ENCODE measurements at places on chromosomes 6 and 20. TPM values are rescaled to one million over a fixed set of nuclear protein-coding genes. Genes with fewer than 3 reads are reported as not detected.

GRCh38 chr6:2920671-2921112 is 17.6 kb upstream of the SERPINB9 start:
- DNase-seq: no peak

- no peak for DNase-seq
Observed at GRCh38 chr20:5886788-5887187, 63.5 kb downstream of the TRMT6 start.

DNA sequence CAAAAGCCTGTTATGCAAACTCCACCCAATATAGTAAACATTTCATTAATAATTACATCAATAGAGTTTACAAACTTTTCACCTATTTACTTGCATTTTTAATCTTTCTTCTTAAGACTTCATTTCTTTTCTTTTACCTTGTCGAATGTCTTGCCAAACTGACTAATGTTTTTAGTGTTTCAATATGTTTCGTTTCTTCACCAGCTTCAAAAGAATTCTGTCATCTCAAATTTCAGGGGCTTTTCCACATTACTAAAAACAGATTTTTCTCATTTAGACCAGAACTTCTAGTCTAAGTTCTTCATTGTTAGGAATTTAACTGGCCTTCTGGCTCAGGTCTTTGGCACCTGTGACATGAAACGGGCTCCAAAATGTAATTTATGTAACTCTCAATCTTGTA is 196.5 kb downstream of the ARHGAP18 start:
- DNase-seq: no peak

DNA sequence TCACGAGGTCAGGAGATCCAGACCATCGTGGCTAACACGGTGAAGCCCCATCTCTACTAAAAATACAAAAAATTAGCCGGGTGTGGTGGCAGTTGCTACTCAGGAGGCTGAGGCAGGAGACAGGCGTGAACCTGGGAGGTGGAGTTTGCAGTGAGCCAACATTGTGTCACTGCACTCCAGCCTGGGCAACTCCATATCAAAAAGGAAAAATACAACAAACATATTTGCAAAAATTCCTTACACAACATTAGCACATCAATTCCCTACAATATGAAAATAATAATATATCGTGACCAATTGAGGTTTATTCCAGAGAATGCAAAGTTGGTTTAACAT is 38.8 kb upstream of the PLEKHG1 start:
- no peak for DNase-seq

DNA sequence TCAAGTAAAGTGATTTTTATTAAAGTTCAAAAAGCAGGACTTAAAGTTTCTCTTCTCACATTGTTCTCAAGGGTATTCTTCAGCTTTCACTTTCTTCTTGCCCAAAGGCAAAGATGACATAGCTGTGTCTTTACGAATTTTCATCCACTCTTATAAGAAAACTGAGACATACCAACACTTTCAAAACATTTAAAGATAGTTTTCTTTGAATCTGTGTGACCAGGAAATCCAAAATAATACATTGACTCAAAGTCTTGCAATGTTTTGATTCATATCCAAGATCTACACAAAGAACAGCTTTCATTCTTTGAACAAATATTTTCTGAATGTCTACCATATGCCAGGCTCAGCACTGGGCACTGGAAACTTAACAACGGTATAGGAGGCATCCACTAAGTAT is 117.9 kb downstream of the SIM1 start:
- DNase-seq: no peak

DNA sequence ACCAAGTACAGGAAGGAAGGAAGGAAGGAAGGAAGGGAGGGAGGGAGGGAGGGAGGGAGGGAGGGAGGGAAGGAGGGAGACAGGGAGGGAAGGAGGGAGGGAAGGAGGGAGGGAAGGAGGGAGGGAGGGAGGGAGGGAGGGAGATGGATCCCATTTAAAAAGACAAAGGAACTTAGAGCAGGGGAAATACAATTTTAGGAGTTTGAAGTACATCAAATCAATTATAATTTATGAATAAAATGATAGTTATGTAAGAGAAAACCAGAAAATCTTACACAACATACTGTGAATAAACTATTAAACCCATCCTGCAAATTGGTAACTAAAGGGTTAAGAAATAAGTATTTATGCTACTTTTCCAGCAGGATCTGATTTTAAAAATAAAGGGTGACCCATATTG is 475.9 kb downstream of the HDGFL1 start:
- no peak for DNase-seq

DNA sequence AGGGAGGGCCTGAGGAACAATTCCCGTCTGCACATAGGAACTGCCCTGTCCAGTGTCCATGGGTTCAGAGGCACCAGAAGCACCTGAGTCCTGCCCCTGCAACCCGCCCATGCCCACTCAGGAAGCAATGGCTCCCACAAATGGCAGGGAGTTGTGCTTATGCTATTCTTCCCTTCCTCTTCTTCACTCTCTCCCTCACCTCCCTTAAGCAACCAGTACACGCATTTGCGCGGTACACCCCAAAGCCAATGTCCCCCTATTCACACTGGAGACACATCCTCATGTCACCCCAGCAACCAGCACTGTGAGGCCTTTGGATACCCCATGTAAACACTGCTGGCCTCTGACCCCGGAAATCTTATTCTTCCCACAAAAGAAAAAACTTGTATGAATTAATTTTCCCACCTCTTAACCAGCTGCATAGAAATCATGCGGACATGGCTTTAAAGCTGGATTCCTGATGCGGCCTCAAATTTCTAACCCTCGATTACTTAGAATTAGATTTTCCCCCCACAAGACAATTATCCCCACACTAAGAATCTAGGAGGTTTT is 30.9 kb downstream of the FYN start:
- no peak for DNase-seq

DNA sequence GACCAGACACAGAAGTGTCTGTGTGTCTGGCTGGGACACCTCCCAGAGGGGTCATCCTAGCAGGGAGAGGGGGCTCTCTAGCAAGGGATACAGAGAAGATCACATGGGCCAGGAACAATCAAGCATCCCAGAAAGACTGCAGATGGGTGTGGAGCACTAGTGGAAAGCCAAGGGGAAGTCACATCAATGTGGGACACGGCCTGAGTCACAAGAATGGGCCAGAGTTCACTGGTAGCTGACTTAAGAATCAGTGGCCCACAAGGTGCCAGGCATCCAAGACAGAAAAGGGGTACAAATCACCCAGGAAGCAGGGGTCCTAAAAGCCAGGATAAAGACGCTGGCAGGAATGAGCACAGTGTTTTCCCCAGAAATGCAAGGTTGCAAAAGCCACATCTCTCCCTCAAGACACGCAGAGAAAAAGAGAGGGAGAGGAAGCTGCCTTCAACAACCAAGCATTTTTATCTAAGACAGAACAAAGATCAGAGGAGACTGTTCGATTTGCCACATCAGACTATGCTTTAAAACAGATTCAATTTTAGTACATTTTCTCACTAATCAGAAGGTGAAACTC is 113.6 kb upstream of the DST start:
- no peak for DNase-seq

GRCh38 chr6:88262332-88262731 is 96.2 kb upstream of the CNR1 start:
- DNase-seq: no peak

- DNase-seq: no peak
Observed at GRCh38 chr20:39943336-39943735, 745.7 kb downstream of the MAFB start.

DNA sequence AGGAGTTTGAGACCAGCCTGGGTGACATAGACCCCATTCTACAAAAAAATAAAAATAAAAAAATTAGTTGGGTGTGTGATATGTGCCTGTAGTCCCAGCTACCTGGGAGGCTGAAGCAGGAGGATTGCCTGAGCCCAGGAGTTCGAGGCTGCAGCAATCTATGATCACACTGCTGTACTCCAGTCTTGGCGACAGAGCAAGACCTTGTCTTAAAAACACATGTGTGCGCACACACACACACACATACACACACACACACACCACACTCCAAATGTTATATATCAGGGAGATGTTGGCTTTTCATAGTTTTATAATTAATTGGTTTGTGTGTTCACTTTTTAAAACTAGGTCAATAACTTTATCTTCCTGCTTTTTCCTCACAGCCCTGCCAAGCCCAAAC is 110.5 kb downstream of the RTN4IP1 start:
- DNase-seq: no peak

DNA sequence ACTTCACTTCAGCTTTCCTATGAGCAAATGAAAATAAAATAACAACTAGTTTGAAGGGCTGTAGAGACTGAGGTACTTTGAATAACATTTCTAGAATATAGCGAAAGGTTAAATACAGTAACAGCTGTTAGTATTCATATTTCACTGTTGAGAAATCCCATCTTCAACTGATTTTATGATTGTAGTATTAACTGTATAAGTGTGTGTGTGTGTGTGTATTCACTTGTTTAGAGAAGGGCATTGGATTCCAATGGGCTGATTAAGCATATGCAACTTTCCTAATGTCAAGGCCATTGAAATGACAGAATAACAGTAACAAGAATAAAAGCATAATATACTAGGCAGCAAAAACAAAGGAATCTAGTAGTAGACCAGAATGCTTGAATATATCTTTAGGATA is 957.5 kb upstream of the EPHA7 start:
- DNase-seq: no peak

- DNase-seq: no peak
Observed at GRCh38 chr6:82555801-82556200, 192.2 kb downstream of the TPBG start.

- no peak for DNase-seq
Observed at GRCh38 chr6:19320111-19320581, 517.0 kb upstream of the ID4 start.

- no peak for DNase-seq
Observed at GRCh38 chr6:33252759-33253158, 18.9 kb downstream of the VPS52 start.

GRCh38 chr6:123509112-123509511 is 127.6 kb downstream of the TRDN start:
- DNase-seq: no peak

- peak; percentile 69 for DNase-seq
Observed at GRCh38 chr6:161418463-161418945, 144.6 kb upstream of the AGPAT4 start.

GRCh38 chr6:32154514-32155161 is 697 bp downstream of the PPT2 start:
- DNase-seq: no peak

- no peak for DNase-seq
Observed at GRCh38 chr6:84251891-84252539, 24.6 kb upstream of the CEP162 start.

DNA sequence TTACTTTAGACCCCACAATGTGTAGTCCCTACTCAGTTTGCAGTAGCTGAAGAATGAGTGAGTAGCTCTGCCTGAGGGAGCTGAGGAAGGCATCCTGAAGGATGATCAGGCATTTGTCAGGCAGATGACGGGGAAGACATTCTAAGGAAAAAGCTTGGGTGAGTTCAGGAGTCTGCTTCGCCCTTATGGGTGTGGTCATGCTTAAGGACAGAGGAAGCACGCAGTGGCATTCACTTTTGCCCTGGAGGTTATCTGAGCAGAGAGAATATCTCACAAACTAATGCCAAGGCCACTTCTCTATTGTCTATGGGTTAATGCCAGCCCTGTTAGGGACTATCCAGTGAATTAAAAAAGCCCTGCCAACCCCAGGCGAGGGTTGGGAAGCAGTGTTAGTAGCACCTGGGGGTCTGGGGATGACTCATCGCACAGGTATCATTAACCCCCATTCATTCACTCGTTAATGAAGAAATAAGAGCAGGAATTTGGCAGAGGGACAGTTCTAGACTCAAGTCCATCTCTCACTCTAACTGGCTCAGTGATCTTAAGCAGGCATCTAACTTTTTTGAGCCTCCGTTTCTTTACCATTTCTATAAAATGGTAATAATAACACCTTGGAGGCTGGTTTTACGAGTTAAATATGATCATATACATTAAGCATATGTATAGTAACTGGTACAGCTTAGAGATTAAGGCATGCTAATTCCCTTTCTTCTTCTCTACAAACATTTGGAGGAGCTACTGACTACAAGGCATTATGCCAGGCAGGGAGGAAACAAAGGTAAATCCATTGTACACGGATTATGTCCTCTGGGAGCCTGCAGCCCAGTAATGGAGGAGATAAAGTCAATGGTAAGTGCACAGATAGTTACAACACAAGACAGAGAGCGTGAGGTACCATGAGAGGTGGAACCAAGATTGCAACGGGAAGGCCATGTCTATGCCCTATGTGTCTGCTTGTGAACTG is 93.2 kb upstream of the AKIRIN2 start:
- DNase-seq: no peak

DNA sequence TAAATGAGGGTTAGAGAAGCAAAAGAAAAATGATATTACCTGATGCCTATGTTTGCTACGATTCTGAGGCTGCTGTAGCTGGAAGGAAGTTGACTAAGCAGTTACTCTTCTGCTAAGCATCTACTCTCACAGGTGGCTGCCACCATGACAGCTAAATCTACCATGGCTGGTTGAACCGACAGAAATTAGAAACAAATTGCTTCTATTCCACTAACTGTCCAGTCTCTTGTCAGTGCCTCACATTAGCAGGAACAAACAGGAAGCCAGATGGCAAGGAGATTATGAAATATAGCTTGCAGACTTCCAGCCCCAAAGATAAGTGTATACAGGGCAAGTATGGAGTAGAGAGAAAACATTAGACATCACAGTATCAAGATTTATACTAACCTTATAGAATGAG is 59.4 kb upstream of the TMEM200A start:
- no peak for DNase-seq

- DNase-seq: no peak
Observed at GRCh38 chr6:142118328-142118727, 14.4 kb upstream of the GJE1 start.

CRNKL1 gene
- 18.0 TPM for total RNA-seq

CLPSL1 gene
- not detected for total RNA-seq

MEI4 gene
- not detected for total RNA-seq

CRISP3 gene
- not detected for total RNA-seq

ZBTB22 gene
- total RNA-seq: 12.4 TPM

C6orf118 gene
- not detected for total RNA-seq

LY6G6C gene
- not detected for total RNA-seq

HLA-DPA1 gene
- total RNA-seq: 12.8 TPM

CRYBG1 gene
- total RNA-seq: 34.0 TPM

SLC35F1 gene
- total RNA-seq: not detected

TUBB1 gene
- not detected for total RNA-seq

KIF16B gene
- 8.2 TPM for total RNA-seq

ULBP2 gene
- total RNA-seq: 19.0 TPM

NRSN1 gene
- not detected for total RNA-seq

SLC29A1 gene
- total RNA-seq: 185 TPM
